NCI-H446 treated with DMSO at 0.1 percent for 48 hours (cell line): ENCODE measurements at places on chromosomes 5 and 9.

GRCh38 chr5:1053391-1054017 lies 44.9 kb downstream of the NKD2 start:
- DNase-seq: no peak

DNA sequence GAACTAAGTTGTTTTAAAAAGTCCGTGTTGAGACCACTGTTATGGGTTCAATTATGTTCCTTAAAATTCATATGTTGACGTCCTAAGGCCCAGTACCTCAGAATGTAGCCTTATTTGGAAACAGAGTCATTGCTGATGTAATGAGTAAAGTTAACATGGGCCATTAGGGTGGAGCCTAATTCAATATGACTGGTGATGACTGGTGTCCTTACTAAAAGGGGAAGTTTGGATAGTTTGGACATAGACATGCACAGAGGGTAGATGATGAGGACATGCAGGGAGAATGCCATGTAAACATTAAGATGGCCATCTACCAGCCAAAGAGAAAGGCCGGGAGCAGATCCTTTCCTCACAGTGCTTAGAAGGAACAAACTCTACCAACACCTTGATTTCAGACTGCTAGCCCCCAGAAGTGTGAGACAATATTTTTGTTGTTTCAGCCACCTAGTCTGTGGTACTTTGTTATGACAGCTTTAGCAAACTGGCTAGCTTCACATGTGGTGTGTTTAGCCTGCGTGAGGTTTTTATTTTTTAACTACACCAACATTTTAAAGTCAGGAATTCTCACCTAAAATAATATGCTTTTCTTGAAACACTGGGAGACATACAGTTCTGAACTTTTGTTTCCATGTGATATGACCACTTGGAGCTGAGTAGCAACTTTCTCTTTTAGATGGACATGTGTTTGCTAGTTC lies 135.3 kb downstream of the YIPF5 start:
- no peak for DNase-seq

DNA sequence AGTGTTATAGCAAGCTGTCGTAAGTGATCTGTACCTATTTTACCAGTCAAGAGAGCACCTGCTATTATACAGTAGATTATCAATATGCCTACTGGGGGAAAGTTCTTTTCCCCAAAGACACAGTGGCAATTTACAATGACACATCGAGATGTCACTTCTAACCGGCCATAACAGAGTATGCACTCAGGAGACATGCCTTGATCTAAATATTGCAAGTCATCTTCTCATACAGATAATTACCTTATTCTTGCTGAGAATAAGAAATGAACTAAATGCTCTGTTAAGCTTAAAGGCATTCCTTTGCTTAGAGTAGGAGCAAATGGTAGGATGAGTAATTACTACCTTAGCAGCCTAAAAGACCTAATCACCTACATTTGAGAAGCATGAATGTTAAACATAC lies 71.6 kb downstream of the PKD2L2 start:
- no peak for DNase-seq

- peak; percentile 99 for DNase-seq
Observed at GRCh38 chr5:22835686-22836085, 17.5 kb downstream of the CDH12 start.

GRCh38 chr9:19386502-19387044 lies 6.5 kb upstream of the RPS6 start:
- DNase-seq: no peak

DNA sequence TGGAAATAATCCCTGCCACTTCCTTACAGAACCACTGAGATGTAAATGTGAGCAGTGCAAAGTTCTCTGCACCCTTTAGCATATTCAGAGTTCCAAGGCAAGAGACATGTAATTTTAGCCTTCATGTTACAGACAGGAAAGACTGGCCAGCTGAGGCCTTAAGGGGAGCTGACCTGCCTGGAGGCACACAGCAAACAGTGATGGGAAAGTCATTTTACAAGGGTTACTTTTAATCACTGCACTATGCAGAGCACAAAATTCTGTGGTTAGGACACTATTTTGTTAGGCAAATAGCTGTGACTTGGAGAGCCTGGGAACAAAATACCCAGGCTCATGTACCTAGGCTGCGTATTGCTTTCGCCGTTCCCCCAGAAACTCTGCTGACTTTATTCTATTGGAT lies 30.2 kb upstream of the TNIP1 start:
- DNase-seq: no peak

DNA sequence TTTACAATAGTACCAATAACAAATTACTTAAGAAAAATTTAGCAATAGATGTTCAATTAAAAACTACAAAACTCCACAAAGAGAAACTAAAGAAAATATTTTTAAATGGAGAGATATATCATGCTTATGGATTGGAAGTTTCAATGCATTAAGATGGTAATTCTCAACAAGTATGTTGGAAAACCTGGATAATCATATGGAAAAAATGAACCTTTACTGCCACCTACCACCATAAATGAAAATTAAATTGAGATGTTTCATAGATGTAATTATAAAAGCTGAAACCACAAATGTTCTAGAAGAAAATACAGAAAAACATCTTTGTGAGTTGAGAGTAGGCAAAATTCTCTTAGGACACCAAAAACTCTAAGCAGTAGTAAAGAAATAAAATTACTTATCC lies 121.7 kb downstream of the ANKRD18B start:
- no peak for DNase-seq

DNA sequence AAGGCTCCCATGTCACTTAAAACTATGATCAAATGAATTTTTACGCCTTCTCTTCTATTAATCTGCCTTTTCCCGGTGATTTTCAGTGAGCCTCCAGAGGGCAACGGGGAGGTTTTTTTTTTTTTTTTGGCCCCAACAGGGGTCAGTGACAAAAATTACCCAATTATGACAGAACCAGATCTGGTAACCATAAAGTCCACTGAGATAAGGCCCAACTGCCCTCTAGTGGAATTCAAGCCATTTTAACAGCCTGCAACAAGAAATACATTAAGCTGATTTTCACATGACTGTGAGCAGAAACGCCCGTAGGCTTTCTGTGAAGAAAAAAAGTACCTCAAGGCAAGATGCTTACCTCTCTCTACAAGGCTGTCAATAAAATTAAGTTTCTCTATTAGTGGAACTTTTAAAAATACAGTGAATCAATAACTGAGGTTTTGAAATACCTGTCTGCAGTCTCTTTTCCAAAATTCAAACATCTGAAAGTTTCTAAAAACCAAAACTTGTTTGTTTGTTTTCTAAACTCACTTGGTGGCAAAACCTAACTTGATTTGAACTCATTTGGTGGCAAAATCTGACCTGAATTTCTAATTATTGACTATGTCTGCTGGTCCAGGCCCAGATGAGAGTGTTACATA lies 49.7 kb upstream of the FST start:
- DNase-seq: no peak

- DNase-seq: no peak
Observed at GRCh38 chr5:158388021-158388420, 529.1 kb upstream of the CLINT1 start.

DNA sequence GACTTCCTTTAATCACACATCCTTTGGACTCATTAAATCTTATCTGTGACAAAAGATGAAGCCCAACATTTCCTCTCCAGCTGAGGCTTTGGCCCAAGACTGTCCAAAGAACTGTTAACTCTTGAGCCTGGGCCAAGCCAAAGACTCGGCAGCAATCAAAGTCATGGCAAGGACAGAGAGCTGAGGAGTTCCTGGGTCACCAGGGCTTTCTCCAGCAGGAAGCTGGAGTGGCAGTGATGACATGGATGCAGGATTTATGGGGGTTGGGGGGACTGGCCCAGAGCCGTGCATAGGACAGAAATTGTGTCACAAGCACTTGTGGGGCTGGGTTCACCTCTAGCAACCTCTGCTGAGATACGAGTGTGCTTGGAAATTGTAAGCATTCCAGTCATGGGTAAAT lies 440.3 kb downstream of the PLK2 start:
- no peak for DNase-seq

GRCh38 chr9:124312290-124313265 lies 54.8 kb downstream of the NEK6 start:
- no peak for DNase-seq

DNA sequence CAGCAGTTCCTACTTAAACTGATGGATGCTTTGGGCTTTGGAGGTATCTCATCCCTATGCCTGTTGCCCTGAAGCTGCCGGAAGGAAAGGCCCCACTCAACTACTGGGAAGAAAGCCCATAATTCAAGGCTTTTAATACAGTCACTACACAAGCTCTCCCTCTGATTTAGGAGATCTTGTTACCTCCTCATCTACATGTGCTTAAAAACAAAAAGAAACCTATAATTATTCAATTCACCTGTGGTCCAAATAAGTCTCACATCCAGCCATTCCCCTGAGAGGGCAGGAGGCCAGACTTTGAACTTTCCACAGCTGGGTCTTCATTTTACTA lies 715 bp upstream of the LEAP2 start:
- DNase-seq: no peak
